ENCODE measurements at places on chromosomes 4 and X. TPM values are rescaled to one million over a fixed set of nuclear protein-coding genes. Genes with fewer than 3 reads are reported as not detected.
A peak's percentile ranks its signal among the peaks of the same experiment; 100 is the strongest.

PABPC1L2A gene
- total RNA-seq = not detected

SLC10A4 gene
- total RNA-seq = not detected

GPRASP2 gene
- 11.0 TPM for total RNA-seq

CENPVL1 gene
- total RNA-seq = not detected

CSTF2 gene
- 12.2 TPM for total RNA-seq

F8A2 gene
- total RNA-seq = not detected

MAMLD1 gene
- 13.4 TPM for total RNA-seq

ZNF674 gene
- total RNA-seq = 8.8 TPM

PCDH7 gene
- 139 TPM for total RNA-seq

GRCh38 chr4:103197765-103198110 lies 405 bp downstream of the CENPE start:
- no peak for DNase-seq

DNA sequence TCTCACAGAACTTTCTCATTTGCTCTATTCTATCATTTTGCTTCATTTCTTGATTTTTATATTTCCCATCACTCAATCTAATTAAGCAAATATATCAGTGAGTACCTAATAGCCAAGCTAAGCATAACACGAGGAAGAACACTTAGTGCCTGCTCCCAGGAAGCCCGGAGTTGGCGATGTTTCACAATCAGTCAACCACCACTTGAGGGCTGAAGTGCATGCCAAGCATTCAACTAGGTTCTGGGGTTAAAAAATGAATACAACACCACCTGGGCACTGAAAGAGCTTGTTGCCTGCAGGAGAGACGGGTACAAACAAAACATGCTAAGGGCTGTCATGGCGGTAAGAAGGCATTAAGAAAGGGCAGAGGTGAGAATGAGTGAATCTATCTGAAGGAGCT lies 47.5 kb downstream of the UCHL1 start:
- DNase-seq = no peak

- no peak for DNase-seq
These were observed 726.0 kb downstream of the GRID2 start for GRCh38 chr4:93029769-93030168.

DNA sequence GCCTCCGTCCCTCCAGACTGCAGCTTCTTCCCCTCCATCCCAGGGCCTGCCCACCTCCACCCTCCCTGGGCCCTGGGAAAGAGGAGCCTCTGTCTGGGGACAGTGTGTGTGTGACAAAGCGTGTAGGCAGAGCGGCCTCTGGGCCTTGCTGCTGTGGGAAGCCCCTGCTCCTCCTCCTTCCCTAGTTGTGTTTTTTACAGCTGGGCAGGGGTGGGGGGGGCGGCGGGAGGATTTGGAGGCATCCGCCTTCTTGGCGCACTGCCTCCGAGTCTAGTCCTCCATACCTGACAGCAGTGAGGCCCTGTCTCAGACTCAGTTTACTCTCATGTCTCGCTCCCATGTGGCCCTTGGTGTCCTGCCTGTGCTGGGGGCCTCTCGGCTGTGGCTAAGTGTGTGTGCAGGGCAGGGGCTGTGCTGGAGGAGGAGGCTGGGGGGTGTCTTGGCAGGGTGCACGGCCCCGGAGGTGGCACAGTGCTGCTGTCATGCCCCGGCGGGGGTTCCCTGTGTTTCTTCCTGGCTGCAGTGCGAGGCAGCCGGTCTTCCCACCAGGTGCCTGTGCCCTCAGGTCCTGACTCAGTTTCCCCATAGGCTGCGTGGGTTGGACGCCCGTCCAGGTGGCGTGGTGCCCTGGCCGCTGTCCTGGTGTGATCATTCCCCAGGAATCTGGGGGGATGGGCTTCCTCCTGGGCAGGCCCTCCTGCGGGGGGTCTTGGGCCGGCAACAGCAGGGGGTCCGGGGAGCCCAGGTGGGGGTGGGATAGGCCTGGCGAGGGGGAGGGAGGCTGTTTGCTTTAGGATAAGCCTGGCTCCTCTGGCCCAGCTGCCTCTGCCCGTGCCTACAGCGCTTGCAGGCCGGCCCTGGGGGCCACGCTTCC lies 7.0 kb downstream of the FGFRL1 start:
- DNase-seq = no peak

GRCh38 chrX:100408713-100409609 lies 1.1 kb downstream of the PCDH19 start:
- no peak for DNase-seq

DNA sequence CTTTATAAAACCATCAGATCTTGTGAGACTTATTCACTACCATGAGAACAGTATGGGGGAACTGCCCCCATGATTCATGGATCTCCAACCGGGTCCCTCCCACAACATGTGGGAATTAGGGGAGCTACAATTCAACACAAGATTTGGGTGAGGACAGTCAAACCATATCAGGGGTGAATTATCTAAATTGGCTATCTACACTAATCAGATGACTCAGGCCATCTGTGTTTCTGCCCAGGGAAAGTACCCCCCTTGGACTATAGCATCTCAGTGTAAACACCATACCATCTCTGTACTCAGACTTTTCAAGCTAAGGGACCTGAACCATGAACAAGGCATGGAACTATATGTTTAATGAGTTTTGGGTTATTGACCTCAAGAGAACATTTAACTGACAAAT lies 76.8 kb downstream of the LNX1 start:
- no peak for DNase-seq

DNA sequence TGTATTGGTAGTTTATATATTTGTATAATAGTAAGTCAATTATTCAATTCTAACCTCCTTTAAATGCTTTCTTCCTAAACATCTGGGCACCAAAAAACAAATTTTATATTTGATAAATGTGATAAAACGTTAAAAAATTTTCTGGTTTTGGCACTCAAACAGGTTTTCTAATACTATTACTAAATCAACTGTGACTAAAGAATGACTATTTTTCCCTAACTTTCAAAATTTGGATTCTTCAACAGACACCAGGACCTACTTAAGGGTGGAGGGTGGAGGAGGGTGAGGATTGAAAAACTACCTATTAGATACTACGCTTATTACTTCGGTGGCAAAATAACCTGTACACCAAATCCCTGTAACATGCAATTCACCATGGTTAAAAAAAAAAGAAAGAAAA lies 555.5 kb downstream of the IL15 start:
- no peak for DNase-seq

- DNase-seq = no peak
These were observed 7.0 kb upstream of the TMSB4X start for GRCh38 chrX:12967711-12968465.

DNA sequence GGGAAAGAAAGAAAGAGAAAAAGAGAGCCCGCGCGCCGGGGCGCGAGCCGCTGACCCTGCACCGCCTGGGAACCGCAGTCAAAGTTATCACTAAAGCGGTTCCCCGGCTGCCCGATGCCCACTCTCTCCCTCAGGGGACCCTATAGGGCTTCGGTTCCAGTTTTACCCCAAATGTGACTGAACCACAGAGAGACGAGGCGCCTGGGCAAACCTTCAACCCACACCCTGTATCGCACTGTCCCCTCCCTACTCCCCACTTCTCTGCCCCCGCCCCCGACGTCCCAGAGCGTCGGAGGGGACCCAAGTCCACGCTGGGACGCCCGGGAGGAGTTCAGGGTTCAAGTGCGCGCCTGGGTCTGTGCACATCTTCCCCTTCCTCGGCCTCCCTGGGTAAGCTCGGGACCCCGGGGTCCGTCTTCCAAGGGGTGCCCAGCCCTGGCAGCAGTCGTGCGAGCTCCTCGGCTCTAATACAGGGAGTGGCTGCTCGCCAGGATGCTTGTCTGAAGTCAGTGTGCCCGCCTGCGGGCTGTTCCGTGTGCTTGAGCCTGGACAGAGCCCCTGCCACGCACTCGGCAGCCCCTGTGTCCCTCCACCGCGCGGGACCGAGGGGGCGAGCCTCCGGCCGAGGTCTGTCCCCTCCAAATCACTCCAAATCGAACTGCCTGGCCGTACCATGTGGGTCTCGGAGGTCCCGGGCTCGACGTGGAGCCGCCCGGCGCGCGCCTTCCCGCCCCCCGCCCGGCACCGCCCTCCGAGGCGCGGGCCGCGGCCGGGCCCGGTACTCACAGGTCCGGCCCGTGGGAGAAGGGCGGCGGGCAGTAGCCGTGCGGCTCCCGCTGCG lies 960 bp downstream of the TRPC3 start:
- DNase-seq = peak; percentile 84

DNA sequence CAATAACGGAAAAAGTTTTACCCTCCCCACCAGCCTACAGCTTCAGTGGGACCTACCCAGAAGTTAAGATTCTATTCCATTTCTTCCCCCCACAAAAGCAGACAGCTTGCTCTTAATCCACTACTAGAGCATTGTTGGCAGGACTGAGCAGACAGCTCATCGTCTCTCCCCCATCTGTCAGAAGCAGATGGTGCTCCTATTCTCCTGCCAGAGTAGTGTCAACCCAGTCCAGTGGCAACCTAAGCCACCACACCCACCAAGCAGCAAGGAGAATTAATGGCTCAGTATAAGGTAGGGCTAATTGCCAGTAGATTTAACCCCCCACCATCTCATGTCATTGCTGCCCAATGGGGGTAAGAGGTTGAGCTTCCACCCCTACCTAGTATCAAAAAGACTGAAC lies 62.0 kb downstream of the AWAT2 start:
- no peak for DNase-seq

GRCh38 chrX:107542500-107542899 lies 85.8 kb upstream of the PRPS1 start:
- no peak for DNase-seq

DNA sequence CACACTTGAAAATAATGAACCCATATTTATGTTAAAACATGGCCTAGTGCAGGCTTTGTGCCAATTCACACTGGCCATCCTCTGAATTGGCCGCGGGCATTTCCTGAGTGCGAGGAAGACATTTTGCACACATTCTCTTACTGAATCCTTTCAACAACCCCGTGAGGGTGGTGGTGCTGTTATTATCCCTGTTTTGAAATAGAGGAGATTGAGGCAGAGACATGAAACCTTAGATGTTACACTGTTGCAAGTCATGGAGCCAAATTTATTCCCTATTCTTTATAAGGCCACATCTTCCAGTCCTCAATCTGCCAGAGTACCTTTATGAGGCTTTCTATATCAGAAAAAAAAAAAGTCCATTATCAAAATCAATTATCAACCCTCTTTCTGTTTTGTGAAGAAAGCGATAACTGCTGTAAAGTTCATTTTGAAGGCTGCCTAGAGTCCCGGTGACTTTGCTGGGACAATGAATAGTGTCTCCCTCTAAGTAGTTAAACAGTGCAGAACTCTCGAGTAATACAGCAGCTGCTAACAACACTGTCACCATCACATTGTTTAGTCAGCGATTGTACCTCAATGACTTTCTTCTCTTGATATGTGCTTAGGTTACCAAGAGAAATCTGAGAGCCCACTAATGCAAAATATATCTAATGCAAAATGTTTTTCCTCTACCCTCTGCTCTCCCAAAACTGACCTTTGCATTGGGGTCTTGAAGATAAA lies 242.3 kb upstream of the PPARGC1A start:
- no peak for DNase-seq

- no peak for DNase-seq
These were observed 144.4 kb downstream of the NHS start for GRCh38 chrX:17519358-17519757.

- no peak for DNase-seq
These were observed 246.3 kb downstream of the BANK1 start for GRCh38 chr4:102036619-102037376.

DNA sequence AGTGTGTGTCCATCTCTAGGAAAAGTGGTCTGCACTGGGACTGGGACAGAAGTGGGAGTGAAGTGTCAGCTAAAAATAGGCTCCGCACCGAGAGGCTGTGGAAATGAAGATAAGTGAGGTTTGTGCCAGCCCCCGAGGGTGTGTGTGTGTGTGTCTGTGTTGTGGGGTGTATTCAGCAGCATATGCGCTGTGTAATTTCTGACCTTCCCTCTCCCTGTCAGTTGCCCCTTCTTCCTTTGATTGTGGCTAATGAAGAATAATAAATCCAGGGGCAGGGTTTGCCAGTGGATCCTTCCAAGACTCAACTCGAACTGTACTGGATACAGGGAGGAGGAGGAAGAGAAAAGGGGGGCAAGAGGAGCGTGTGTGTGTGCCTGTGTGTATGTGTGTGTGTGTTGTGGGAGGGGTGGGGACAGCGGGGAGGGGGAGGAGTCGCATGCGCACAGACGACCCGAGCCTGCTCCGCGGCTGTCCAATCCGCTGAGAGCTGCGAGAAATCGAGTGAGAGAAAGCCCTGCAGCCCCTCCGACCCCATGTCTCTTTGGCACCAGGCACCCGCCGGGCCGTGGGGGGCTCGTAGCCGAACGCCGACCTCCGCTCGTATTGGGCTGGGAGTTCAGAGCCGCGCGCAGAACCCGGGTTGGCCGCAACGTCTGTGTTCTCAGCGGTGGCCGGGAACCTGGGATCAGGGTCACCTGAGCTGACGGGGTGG lies 916 bp upstream of the POU4F2 start:
- DNase-seq = no peak

All from osteocyte (in vitro differentiated cells).